ENCODE measurements at places on chromosomes 1 and 21.

GRCh38 chr1:119539636-119540035 is 32.6 kb downstream of the HSD3B1 start:
- DNase-seq, result no peak

- DNase-seq, result no peak
Measured at GRCh38 chr1:202291961-202292712, 49.6 kb downstream of the UBE2T start.

DNA sequence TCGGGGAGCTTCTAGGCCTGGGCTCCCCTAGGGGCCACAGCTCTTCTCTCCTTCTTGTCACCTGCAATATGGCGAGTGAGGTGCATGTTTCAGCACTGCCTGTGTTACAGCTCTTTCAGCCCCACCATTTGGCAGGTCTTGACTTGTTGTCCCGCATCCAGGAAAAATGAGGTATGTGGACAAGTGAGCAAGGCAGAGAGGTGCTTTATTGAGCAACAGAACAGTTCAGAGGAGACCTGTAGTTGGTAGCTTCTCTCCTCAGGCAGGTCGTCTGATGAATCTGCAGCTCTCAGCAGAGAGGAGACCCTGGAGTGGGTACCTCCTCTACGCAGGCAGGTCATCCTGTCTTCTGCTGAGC is 208.2 kb upstream of the USP25 start:
- no peak for DNase-seq

DNA sequence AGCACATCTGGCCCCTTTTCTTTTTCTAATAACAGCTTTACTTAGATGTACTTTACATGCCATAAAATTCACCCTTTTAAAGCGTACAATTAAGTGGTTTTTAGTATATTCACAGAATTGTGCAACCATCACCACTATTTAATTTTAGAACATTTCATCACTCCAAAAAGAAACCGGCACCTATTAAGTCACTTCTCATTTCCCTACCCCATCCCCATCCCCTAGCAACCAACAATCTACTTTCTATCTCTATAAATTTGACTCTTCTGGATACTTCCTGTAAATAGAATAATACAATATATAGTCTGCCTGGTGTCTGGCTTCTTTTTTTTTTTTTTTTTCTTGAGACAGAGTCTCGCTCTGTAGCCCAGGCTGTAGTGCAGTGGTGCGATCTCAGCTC is 59.5 kb upstream of the ENAH start:
- DNase-seq, result no peak

GRCh38 chr1:202704601-202705000 is 5.7 kb downstream of the SYT2 start:
- no peak for DNase-seq
